ENCODE measurements at places on chromosomes 12 and 14.

DNA sequence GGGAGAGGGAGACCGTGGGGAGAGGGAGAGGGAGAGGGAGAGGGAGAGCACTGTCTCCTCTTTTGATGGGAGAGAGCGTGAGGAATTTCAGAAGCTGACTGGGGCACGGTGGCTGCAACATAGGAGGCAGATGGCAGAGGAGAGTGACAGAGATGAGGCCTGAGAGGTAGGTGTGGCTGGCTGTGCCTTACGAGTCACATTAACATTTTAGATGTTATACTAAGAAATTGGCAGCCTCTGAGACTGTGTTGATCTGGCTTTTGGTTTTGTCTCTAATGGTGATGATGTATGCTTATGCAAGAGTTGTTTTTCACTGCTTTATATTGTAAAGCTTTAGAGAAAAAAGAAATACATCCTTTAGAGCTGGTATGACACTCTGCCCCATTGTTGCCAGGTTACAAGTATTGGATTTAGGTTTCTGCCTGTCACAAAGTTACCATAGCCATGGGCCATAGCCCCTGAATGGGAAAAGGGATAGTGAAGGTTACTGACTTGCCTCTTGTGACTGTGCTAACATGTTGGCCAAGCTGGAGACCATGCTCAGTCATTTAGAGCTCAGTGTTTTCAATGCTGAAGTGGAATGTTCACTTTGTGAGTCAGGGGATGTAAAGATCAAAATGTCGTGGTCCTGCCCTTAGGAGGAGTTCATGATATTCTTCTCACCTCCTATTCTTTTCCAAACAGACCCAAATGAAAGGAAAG lies 186.2 kb downstream of the SYNE2 start:
- no peak for DNase-seq

GRCh38 chr14:98022541-98023520 lies 1225.6 kb downstream of the VRK1 start:
- DNase-seq, result no peak

DNA sequence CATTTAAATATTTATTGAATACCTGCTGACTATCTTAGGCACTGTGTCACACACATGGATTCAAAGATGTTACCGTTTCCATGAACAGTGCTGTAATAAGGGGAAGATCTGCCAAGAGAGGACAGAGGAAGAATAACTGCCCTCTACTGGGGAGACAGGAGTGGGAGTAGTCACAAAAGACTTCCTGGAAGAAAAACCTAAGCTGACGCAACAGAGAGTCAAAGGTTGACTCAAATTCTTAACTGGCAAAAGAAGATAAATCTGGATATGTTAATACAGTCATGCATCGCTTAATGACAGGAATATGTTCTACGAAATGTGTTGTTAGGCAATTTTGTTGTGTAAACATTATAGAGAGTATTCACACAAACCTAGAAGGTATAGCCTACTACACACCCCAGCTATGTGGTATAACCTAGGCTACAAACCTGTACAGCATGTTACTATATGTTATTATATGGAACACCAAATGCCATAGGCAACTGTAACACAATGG lies 51.5 kb downstream of the DCAF5 start:
- DNase-seq, result no peak

- no peak for DNase-seq
These were observed 37.3 kb upstream of the ADGRD1 start for GRCh38 chr12:130916241-130916911.

GRCh38 chr12:121711361-121712189 lies 977 bp upstream of the TMEM120B start:
- DNase-seq, result peak; percentile 31

Measured in mucosa of descending colon (tissue), 3 donors.